Left lung (tissue), 14 donors: ENCODE measurements at places on chromosomes 5 and 9. TPM values are rescaled to one million over a fixed set of nuclear protein-coding genes. Genes with fewer than 3 reads are reported as not detected.

The SLC4A9 gene
- not detected for polyA plus RNA-seq

The CCDC69 gene
- polyA plus RNA-seq, result 8.3 TPM

The LSM11 gene
- 7.2 TPM for polyA plus RNA-seq

- no peaks in the 10 kb centered on the region for H3K4me1 ChIP-seq
- H3K4me3 ChIP-seq, result no peak overlapping the region
- no peak for DNase-seq
Observed at GRCh38 chr5:156119692-156120091, 207.3 kb upstream of the SGCD start.

- DNase-seq, result no peak
- peaks cover 11% of the 10 kb centered on the region for H3K4me1 ChIP-seq
- H3K27ac ChIP-seq, result no peak overlapping the region
- no peaks in the 10 kb centered on the region for H3K27me3 ChIP-seq
- no peak overlapping the region for H3K4me3 ChIP-seq
- no peaks in the 10 kb centered on the region for H3K36me3 ChIP-seq
Observed at GRCh38 chr9:35540315-35540714, 50.4 kb downstream of the RUSC2 start.

- no peak overlapping the region for H3K4me3 ChIP-seq
- H3K36me3 ChIP-seq, result peaks cover 67% of the 10 kb centered on the region
- no peak overlapping the region for H3K27ac ChIP-seq
- no peak for DNase-seq
- H3K4me1 ChIP-seq, result peaks cover 38% of the 10 kb centered on the region
Observed at GRCh38 chr5:150057052-150057451, 29.3 kb downstream of the CSF1R start.

GRCh38 chr5:155342956-155343355 is 329.4 kb downstream of the KIF4B start:
- no peaks in the 10 kb centered on the region for H3K4me1 ChIP-seq
- no peaks in the 10 kb centered on the region for H3K27me3 ChIP-seq
- no peaks in the 10 kb centered on the region for H3K36me3 ChIP-seq
- H3K27ac ChIP-seq, result no peak overlapping the region
- H3K4me3 ChIP-seq, result no peak overlapping the region

DNA sequence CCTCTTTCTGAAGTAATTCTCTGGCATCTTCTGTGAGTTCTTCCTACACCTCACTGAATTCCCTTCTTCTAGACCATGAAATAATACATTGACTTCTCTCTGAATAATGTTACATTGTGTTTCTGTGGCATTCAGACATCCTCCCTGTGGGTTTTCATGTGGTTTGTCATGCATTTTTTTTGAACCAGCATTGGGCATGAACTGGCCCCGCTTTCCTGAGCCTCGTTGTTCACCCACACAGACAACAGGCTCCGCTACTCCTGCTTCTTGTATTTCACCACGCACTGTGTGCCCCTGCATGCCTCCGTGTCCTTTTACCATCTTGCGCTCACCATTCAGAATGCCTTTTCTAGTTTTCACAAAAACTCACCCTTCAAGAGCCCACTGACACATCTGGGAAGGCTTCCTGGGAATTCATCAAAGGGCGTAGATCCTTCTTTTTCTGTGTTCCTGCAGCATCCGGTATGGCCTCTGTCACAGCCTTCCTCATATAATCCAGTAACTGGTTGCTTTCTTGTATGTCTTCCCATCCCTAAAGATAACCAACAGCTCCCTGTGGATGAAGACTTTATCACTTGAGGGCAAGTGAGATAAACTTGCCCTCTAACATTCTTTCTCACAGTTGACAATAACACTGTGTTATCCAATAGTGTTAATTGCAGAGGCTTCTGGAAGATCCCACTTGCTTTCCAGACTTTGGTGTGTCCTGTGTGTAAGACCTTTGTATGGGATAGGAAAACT is 51.5 kb upstream of the ADAMTSL1 start:
- H3K27me3 ChIP-seq, result no peaks in the 10 kb centered on the region
- no peaks in the 10 kb centered on the region for H3K4me1 ChIP-seq
- no peak overlapping the region for H3K4me3 ChIP-seq

GRCh38 chr5:145161391-145161790 is 673.8 kb downstream of the PRELID2 start:
- H3K4me3 ChIP-seq, result no peak overlapping the region
- H3K36me3 ChIP-seq, result no peaks in the 10 kb centered on the region
- H3K4me1 ChIP-seq, result no peaks in the 10 kb centered on the region
- no peak overlapping the region for H3K27ac ChIP-seq

- H3K27me3 ChIP-seq, result no peaks in the 10 kb centered on the region
- peak overlapping the region; percentile 95 for H3K27ac ChIP-seq
- H3K4me3 ChIP-seq, result peak overlapping the region; percentile 1
- DNase-seq, result peak; percentile 98
- peaks cover 50% of the 10 kb centered on the region for H3K4me1 ChIP-seq
Observed at GRCh38 chr9:128094166-128094949, 26.3 kb downstream of the SLC25A25 start.

GRCh38 chr5:90133941-90134340 is 275.6 kb downstream of the CETN3 start:
- H3K4me3 ChIP-seq, result no peak overlapping the region
- H3K27ac ChIP-seq, result no peak overlapping the region
- no peaks in the 10 kb centered on the region for H3K27me3 ChIP-seq
- H3K36me3 ChIP-seq, result no peaks in the 10 kb centered on the region
- no peak for DNase-seq

DNA sequence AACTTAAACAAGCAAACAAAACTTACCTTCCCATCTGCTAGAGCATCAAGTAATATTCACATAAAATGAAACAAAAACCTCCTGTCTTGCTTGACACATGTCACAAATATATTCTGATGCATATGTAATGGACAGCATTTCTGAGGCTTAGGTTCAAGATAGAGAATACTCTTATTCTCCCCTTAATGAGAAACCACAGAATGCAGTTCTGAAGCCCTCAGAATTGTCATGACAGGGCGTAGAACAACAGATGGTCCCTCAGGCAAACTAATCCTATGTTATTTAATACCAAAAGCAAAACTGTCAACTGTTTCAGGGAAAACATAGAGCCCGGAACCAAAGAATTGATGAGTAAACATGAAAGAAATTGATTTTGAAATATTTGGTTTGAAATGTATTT is 229.9 kb upstream of the RIOK2 start:
- no peak overlapping the region for H3K27ac ChIP-seq
- no peaks in the 10 kb centered on the region for H3K36me3 ChIP-seq
- H3K4me3 ChIP-seq, result no peak overlapping the region
- no peak for DNase-seq

GRCh38 chr9:135671591-135672041 is 8.5 kb downstream of the LCN9 start:
- H3K27ac ChIP-seq, result no peak overlapping the region
- H3K27me3 ChIP-seq, result peaks cover 47% of the 10 kb centered on the region
- H3K36me3 ChIP-seq, result no peaks in the 10 kb centered on the region
- peak; percentile 68 for DNase-seq
- H3K4me1 ChIP-seq, result no peaks in the 10 kb centered on the region
- no peak overlapping the region for H3K4me3 ChIP-seq

DNA sequence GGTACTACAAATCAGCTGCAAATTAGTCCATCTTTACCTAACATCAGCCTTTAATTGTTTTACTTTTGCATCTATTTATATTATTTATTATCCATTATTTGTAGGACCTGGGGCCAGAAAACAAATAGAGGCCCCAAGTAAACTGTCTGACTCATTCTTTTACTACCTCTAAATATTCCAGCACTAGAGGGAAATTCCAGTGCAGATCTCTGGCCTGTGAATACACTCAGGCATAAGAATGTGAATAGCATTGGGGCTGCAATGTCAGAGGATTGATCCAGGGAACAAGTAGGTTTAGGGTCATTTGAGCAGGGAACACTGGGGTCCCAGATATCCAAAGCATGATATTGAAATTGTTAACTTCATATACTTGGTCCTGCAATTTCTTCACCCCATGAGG is 176.6 kb upstream of the TYRP1 start:
- H3K27me3 ChIP-seq, result no peaks in the 10 kb centered on the region
- no peak overlapping the region for H3K27ac ChIP-seq
- H3K4me3 ChIP-seq, result no peak overlapping the region
- no peak for DNase-seq
- H3K36me3 ChIP-seq, result no peaks in the 10 kb centered on the region
- no peaks in the 10 kb centered on the region for H3K4me1 ChIP-seq
